ENCODE measurements at places on chromosomes 5 and 9.
A peak's percentile ranks its signal among the peaks of the same experiment; 100 is the strongest.

DNA sequence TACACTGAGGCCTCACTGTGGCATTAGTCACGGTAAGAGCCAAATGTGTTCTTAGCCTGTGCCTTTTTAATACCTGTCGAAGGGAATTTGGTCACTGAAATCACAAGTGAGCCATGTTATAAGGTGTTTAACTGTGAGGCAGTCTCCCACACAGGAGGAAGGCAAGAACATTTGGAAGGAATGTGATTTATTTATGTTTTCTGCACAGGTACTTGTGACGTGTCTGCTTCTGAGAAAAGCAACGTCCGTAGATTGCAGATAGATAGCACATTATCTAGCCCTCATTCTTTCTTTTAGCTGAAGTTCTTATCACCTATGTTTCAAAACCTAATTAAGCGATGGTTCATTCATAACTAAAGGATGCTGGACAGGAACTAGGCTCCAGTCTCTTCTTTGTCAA lies 19.0 kb upstream of the SMARCA2 start:
- no peak for DNase-seq

DNA sequence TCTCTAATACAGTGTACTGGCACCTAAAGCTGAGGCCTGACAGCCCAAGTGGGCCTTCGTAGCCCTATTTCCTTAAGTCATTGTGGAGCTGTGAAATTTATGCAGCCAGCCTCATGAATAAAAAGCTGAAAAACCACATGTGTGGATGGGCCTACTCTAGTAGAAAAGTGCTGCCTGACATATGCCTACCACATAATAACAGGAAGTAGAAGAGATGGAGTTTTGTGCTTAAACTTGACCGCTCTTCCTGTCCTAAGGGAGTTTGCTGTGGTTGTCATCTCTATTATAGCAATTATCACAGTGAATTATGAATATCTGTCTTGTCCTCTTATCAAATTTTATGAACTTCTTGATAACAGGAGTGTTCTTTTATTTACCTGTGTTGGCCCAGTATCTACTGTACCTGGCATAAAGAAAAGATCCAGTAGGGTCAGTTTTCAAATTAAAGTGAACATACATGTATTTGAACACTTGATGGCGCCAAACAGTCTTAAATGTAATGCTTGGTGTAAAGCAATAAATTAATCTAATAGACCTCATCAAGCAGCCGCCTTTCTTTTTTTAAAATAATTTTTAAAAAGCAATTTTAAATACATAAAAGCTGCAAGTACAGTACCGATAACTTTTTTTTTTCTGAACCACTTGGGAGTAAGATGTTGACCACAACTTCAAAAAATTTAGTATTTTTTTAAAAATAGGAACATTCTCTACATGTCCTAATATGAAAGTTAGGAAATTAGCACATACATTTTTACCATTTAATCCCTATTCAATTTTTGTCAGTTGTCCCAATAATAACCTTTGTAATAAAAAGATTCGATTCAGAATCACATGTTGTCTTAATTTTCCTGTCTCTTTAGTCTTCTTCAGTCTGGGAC lies 51.0 kb downstream of the FKTN start:
- no peak for DNase-seq

- no peak for DNase-seq
Observed at GRCh38 chr9:94654165-94654894, 15.0 kb upstream of the FBP1 start.

- DNase-seq = peak; percentile 71
Observed at GRCh38 chr9:134698587-134699342, 57.2 kb downstream of the COL5A1 start.

- DNase-seq = no peak
Observed at GRCh38 chr5:171600741-171601265, 181.4 kb downstream of the FGF18 start.

GRCh38 chr5:42090162-42090561 lies 165.1 kb downstream of the FBXO4 start:
- DNase-seq = no peak

Measured in Peyer's patch (tissue), 4 donors.